ENCODE measurements at places on chromosomes 4 and X.

DNA sequence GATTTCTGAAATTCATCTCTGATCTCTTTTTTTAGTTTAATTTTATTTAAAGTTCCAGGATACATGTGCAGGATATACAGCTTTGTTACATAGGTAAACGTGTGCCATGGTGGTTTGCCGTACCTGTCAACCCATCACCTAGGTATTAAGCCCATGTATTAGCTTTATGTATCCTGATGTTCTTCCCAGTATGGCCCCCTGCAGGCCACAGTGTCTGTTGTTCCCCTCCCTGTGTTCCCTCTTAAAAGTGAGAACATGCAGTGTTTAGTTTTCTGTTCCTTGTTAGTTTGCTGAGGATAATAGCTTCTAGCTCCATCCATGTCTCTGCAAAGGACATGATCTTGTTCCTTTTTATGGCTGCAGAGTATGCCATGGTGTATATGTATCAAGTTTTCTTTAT lies 153.2 kb downstream of the RAPGEF2 start:
- no peak for DNase-seq

GRCh38 chr4:52546449-52546848 lies 112.7 kb downstream of the USP46 start:
- no peak for DNase-seq

DNA sequence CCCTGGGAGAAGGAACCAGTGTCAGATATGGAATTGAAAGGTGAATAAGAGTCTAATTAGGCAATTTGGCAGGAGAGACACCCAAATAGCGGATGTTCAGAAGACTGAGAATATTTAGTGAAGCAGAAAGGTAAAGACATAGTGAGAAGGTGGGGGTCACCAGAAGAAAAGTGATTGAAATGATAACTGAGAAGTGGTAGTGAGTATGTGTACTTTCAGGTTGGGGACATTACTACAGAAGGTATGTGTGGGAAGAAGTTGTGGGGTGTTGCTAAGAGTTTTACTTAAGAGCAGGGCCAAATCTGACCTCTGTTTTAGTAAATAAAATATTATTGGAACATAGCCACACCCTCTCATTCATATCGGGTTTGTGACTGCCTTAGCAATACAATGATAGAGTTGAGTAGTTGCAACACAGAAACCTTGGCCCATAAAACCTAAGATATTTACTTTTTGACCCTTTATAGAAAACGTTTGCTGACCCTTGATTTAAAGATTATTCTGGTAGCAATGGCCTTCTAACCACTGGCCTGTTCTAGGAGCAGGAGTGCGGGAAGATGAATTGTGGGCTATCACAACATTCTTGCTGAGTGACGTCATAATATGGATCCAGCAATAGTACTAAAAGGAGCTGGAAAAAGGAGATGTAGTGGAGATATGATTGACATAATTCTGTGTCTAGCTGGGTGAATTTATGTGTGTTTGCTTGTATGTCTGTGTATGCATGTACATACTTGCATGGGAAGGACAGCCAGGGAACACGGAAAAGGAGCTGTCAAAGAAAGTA lies 115.3 kb downstream of the HS3ST1 start:
- DNase-seq, result no peak

- no peak for DNase-seq
Measured at GRCh38 chr4:127856813-127857447, 23.8 kb upstream of the PLK4 start.

DNA sequence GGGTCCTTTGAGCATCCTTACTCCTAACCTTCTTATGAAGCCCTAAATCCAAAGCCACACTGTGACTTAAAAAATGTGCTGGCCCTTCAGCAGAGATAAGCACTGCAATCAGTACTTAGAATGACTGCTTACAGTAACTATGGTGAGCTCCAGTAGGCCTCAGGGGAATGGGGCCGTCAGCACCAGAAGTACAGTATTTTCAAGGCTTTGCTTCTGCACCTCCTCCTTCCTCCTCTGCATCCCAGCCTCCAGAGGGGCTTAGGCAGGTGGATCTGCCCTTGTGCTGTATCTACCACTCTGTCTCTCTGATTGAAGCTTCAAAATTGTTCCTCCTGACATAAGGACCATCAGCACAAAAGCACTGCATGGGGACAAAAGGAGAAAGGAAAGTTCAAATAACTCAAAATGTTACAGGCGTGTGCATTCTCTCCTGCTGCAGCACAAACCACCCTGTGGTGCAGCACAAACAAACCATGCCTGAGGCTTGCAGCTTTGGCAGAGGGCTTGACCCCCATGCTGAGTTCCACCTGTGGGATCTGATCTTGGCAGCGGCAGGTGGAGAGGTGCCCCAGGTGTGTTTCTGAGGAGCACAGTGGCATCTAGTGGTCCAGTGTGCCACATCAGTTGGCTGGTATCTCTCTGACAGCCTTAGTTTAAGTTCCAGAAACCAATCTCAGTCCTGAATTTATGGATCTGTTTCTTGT lies 164.7 kb downstream of the SOWAHB start:
- DNase-seq, result no peak

- no peak for DNase-seq
Measured at GRCh38 chr4:101643186-101643837, 147.2 kb upstream of the BANK1 start.
